NCI-H1930 (cell line): ENCODE measurements at places on chromosomes 11 and 22.
A peak's percentile ranks its signal among the peaks of the same experiment; 100 is the strongest.

- no peak for DNase-seq
These were observed 2.5 kb downstream of the ST13 start for GRCh38 chr22:40853961-40854360.

- DNase-seq, result peak; percentile 67
These were observed 562.8 kb upstream of the CCDC179 start for GRCh38 chr11:23423104-23423503.

DNA sequence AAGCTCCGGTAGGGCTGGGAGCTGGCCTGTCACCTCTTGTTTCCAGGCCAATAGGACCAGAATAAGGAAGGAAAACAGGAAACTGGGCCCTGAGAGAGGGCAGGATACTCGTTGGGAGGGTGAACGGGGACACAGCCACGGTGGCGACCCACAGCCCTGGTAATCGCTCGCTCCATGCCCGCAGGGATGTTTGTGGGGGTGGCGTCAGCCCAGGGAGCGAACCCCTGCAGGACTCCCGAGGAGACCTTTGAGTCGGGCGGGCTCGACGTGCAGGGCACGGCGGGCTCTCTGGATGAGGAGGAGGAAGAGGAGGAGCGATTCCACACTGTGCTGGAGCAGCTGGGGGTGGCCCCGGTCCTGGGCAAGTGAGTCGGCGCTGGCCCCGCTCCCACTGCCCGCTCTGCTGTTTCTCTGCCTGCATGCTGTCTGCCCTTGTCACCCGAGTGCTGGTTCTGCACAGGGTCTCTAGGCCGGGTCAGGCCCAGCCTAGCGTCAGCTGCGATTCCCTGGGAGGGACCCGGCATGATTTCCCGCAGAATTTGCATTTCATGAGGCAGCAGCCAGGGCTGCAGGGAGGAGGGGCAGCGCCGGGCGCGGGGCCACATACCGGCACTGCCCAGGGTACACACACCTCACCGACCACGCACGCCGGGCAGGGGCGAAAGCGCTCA, 1.6 kb downstream of the CRACR2B start:
- no peak for DNase-seq

GRCh38 chr22:50401907-50402306, 58.8 kb downstream of the PPP6R2 start:
- no peak for DNase-seq

- DNase-seq, result no peak
These were observed 76.0 kb upstream of the SORL1 start for GRCh38 chr11:121376130-121376529.

DNA sequence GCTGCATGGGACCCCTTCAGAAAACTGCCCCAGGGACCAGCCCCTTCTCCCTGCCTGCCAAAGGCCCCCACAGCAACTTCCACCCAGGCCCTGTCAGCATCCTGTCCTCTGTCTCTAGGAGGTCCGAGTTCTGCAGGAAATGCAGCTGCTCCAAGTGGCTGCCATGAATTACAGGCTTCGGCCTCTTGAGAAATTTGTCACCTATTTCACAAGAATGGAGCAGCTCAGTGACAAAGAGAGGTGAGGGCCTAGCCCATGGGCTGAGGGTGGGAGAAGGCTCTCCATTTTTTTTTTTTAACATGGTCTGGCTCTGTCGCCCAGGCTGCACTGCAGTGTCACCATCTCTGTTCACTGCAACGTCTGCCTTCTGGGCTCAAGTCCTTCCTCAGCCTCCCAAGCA, 7.3 kb downstream of the RGL4 start:
- no peak for DNase-seq

- no peak for DNase-seq
These were observed 3.1 kb upstream of the CALCA start for GRCh38 chr11:14975252-14975587.

DNA sequence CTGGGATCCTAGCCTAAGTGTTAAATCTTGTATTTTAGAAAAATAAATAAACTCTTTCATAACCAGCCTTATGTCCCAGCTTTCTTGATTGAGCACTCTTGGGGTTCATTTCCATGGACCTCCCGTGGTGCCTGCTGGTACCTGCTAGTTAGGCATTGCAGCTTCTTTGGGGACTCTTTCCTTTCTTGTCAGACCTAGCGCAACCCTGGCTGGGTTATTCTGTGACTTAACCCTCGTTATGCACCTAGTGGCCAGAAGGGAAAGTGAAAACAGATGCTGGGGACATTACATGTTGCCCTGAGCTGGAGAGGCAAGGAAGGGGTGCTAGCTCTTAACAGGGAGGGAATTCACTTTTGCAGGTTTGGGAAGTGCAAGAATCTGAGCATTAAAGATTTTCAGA, 46.8 kb downstream of the APIP start:
- no peak for DNase-seq

DNA sequence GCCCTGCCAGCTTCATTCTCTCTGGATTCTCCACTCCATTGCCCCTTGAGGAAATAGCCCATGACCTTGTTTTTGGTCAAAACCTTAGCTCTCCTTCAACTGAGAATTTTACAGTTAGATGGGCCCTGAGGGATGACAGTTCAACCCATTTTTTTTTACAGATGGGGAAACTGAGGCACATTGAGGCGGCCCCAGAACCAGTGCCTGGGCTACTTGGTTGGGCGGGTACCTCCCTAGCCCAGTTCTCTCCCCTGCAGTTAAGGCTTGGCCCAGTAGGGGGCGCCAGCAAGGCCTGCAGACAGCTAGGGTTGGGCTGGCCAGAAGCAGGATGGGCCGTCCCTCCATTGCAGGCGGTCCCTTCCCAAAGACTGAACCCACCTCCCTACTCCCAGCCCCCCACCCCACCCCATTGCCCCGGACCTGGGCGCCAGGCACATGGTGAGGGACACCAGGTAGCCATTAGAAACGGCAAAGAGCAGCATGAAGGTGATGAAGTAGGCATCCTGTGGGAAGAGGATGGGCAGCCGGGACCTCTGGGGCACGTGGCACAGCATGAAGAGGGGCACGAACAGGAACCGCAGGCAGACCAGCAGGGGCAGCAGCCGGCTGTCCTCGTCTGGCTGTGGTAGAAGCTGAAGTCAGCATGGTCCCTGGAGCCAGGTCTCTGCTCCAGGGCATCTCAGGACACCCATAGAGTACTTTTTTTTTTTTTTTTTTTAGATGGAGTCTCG, 7.6 kb downstream of the SLC29A2 start:
- DNase-seq, result peak; percentile 73

DNA sequence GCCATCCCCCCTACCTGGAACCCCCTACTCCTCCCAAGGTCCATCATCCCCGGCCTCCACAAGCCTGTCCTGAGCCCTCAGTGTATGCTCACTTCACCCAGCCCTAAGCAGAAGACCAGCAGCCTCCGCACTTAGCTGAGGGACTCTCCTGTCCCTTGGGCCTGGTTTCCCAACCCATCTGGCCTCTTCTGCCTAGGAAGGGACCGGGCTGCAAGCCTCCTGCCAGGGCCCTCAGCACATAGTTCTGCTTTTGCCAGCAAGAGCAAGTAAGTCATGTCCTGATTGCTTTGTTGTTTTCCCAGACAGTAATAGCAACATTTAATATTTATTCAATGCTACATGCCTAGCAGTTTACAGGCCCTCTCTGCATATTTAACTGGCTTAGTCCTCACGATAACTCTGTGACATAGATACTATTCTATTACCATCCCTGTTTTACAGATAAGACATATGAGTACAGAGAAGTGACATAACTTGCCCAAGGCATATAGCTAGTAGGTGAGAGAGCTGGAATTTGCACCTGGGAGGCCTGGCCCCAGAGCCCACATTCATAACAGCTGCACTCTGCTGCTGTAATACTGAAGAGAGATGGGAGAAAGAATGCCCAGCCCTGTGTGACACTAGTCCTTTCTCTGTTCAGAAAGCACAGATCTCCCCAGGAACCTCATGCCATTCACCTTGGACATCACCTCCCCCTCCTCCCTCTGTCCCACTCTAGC, 139.2 kb downstream of the PARVA start:
- no peak for DNase-seq

- peak; percentile 24 for DNase-seq
These were observed 96.0 kb upstream of the BDNF start for GRCh38 chr11:27795955-27796861.

- no peak for DNase-seq
These were observed 10.4 kb upstream of the CDC42BPG start for GRCh38 chr11:64854534-64855502.

DNA sequence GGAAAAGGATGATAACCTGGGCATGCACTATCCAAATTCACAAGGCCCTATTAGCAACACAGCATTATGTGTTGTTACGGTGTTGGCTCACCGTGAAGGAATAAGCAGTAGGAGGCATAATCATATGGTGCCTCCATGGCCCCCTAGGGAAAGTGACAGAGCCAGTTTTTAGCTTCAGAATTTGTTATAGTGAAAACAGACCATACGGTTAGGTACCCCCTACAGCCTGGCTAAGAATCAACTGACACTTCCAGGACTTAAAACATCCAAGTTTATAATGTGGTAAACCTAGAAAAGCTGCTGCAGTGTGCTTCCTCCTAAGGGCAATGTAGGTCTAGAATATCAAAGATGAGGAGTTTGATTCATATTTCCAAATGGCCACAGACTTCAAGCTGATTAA, 30.4 kb downstream of the KIF18A start:
- no peak for DNase-seq

GRCh38 chr22:41668971-41669911, 19.4 kb downstream of the SNU13 start:
- no peak for DNase-seq

- no peak for DNase-seq
These were observed 8.3 kb upstream of the UBQLNL start for GRCh38 chr11:5524756-5525155.

DNA sequence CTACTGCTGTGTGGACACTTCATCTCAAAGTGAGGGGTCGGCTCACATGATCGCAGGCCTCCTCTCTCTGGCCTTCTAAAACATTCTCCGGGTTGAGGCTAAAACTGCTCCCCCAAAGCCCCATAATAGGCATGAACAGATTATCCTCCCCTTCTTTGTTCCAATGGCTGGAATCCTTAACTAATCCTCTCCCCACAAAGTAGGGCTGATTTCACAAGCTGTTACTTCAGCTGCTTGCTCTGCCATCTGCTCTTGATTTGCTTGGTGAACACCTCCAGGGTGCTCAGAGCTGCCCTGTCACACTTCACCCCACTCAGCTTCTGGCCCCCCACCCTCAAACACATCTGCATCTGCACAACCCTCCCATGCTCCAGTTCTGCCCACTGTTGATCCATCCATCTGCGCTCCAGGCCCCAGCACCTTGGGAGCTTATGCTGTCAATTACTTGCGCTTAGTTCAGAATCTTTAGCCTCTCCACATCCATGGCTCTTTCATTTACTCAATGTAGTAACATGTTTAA, 173.1 kb upstream of the API5 start:
- DNase-seq, result no peak

DNA sequence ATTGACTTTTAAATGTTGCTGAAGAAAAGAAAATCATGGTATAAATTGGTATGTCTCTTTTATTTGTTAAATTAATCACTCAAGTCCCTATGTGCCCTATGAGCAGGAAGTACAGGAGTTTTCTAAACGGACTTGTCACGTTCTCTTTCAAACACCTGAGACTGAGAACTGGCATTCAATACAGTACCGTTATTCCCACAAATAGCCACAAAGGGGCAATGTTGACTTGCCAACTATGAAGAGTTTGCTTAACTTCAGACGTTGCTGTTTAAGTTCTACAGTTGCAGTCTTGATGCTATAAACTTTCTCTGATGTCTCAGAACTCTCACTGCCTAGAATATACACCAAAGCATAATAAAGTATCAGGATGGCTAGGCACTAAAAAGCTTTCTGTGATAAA, 7.6 kb downstream of the OR56A1 start:
- peak; percentile 14 for DNase-seq

DNA sequence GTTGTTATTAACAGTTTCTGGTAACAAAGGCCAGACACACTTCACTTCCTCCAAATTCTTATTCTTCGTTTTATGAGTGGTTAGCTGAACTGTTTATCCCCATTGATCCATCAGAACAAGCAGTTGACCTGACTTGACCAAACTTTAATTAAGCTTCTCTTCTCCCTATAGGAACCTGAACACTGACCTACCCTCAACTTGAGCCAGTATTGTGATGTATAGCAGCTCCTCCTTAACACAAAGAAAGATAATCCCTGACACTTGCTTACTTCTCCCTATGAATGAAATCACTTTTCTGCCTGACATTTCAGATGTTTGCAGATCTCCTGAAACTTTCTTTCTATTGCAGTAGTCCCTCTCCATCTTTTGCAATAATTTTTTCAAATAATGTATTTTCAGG, 41.9 kb downstream of the ANO5 start:
- no peak for DNase-seq

- no peak for DNase-seq
These were observed 181.7 kb downstream of the EFCAB6 start for GRCh38 chr22:43630451-43630850.

DNA sequence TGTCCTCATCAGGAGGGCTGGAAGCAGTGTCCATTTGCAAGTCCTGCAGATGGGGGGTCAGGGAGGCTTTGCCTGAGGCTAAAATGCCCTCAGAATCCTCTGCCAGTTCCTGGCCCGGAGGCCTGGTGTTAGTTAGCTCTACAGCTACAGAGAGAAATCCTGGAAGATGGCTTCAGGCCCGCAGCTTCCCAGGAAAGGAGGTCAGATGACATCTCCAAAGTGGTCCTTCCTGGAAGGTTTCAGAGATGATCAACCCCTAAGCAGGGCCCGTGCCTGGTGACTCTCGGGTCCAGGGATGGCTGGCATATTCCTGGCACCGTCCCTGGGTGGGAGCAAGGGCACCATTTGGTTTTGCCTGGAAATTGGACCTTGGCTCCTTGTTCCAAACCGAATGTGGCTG, 959.1 kb downstream of the BRD1 start:
- DNase-seq, result no peak

GRCh38 chr11:73565804-73566203, 32.1 kb downstream of the FAM168A start:
- no peak for DNase-seq

GRCh38 chr11:126949066-126949891, 51.3 kb downstream of the KIRREL3 start:
- DNase-seq, result no peak

GRCh38 chr11:104136861-104137260, 27.1 kb downstream of the PDGFD start:
- no peak for DNase-seq

GRCh38 chr11:64447831-64448598, 89.1 kb downstream of the RPS6KA4 start:
- no peak for DNase-seq

GRCh38 chr22:37266581-37267134, 15.7 kb upstream of the CYTH4 start:
- DNase-seq, result no peak
